NCI-H2227 treated with DMSO at 0.1 percent for 48 hours (cell line): ENCODE measurements at places on chromosomes 4 and X.

DNA sequence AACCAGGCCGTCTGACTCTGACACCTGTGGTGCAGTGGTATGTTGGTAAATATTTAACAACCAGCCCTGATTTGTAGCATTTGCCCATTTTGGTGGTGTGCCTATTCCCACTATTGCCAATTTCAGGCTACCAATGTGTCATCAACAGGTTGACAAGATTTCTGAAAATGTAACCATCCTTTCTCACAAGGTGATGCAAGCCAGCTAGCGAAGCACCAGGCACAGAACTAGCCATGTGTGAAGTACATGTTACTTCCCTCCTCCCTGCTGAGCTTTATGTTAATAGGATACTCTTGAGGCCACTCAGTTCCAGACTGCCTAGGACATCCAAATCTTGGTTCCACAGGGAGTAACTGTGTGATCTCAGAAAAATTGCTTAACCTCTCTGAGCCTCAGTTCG lies 7.2 kb upstream of the MAMLD1 start:
- DNase-seq: no peak

GRCh38 chr4:140724760-140725159 lies 31.4 kb downstream of the TBC1D9 start:
- DNase-seq: no peak

DNA sequence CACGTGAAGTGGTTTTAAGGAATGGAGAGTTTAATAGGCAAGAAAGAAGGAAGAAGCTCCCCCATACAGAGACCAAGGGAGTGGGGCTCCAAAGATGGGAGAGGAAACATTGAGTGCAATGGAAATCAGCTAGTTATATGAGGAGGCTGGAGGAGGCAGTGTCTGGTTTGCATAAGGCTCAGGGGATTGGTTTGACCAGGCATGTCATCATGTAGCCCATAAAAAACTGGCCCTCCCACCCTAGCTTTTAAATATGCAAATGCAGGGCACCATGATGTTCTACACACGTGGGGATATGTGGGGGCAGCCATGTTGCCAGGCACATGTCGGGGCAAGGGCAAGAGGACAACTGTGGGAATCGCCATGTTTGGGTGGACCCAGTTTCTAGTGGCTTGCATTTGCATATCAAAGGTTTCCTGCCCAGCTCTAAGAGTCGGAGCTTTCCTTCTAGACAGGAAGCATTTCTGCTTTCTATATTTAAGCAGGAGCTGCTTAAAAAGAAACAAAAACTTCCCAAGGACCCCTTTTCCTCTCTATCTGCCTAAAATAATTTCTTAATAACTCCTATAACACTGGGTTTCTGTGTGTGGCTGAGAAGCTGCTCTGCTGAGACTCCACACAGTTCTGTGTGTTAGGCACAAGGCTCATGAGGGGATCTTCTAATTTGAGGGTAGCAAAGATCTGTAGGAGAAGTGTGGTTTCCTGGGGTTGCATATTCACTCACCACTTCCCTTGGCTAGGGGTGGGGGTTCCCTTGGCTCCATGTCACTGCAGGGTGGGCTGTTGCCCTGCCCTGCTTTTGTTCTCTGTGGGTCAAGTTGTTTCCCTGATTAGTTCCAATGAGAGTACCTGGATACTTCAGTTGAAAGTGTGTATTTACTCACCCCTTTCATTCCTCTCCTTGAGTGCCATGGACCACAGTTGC lies 113.5 kb downstream of the VSIG4 start:
- no peak for DNase-seq

GRCh38 chr4:89403826-89404225 lies 96.2 kb upstream of the GPRIN3 start:
- no peak for DNase-seq

GRCh38 chr4:6183740-6184139 lies 16.6 kb downstream of the JAKMIP1 start:
- no peak for DNase-seq

DNA sequence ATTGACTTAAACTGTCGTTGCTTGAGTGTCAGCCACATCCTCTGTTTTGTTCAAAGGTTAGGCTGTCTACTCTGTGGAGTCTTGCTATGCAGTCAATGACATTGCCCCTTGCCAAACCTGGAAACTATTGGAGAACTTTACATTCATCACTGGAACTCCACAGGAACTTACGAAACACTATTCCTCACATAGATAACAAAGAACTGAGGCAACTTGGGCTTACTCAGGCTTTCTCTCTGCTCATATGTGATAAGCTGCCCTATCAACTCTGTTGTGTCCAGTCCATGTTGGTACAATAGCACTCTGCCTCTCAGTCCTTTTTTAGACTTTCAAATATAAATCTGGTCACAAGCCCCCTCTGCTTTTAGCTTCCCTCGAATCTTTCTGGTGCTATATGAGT lies 9.4 kb downstream of the NPY5R start:
- DNase-seq: no peak

GRCh38 chr4:100728861-100729260 lies 211.0 kb upstream of the EMCN start:
- DNase-seq: no peak

GRCh38 chr4:29558789-29559188 lies 1161.4 kb upstream of the PCDH7 start:
- no peak for DNase-seq
